Amygdala (tissue), 56 donors: ENCODE measurements at places on chromosomes 3 and 15.

DNA sequence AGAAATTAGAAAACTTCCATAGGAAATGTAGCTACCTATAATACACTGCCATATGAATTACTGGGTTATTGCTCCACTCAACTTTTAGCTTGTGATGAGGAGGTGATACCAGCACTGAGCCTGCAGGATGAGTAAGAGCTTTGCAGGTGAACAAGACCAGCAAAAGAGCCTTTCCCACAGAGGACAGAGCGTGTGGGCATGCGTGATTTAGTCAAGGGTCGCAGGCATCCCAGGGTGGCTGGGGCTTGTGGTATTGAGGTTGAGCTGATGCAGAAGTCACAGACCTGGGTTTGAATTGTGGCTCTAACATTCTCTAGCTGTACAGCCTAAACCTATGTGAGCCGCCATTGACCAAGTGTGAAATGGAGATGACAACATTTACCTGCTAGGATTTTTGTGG is 5.6 kb downstream of the NRROS start:
- DNase-seq, result no peak

DNA sequence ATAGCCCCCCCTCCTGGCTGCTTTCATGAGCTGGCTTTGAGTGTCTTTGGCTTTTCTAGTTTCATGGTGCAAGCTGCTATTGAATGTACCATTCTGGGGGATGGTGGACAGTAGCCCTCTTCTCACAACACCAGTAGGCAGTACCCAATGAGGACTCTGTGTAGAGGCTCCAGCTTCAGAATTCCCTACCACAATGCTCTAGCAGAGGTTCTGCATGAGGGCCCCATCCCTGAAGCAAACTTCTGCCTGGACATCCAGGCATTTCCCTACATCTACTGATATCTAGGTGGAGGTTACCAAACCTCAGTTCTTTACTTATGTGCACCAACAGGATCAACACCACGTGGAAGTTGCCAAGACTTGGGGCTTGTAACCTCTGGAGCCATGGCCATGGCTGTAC is 1742.9 kb downstream of the SI start:
- no peak for DNase-seq

- peak; percentile 9 for DNase-seq
Measured at GRCh38 chr3:129829640-129830039, 63.9 kb downstream of the TMCC1 start.

DNA sequence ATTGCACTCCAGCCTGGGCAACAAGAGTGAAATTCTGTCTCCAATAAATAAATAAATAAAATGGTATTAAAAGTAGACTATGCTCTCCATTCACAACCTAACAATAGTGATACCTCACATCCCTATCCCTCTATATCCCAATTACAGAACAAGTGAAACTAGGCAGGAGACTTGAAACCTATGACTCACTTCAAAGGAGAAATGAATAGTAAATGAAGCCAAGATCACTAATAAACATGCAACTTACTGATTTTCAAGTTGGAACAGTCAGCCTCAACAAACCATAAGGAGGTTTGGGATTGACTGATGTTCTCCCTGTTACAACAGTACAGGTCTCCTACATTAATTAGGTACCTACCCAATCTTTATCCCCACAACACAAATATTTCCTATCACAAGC is 103.4 kb downstream of the GSK3B start:
- no peak for DNase-seq

DNA sequence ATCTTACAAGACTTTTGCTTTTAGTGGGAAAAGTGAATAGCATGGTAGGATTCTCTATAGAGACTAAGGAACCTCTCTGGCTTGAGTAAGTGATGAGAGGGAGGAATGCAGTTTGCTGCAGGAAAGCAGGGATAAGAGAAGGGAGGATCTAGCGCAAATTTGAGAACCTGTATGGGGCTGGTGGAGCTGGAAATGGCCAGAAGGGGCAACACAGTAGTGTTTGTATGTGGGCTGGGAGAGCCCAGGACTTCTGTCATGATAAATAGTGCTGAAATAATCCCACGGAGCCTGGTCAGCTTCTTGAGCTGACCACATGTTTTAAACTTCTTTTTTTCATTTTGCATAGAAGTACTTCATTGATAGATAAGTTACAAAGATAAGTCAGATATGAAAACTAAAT is 11.2 kb upstream of the SHC4 start:
- no peak for DNase-seq

DNA sequence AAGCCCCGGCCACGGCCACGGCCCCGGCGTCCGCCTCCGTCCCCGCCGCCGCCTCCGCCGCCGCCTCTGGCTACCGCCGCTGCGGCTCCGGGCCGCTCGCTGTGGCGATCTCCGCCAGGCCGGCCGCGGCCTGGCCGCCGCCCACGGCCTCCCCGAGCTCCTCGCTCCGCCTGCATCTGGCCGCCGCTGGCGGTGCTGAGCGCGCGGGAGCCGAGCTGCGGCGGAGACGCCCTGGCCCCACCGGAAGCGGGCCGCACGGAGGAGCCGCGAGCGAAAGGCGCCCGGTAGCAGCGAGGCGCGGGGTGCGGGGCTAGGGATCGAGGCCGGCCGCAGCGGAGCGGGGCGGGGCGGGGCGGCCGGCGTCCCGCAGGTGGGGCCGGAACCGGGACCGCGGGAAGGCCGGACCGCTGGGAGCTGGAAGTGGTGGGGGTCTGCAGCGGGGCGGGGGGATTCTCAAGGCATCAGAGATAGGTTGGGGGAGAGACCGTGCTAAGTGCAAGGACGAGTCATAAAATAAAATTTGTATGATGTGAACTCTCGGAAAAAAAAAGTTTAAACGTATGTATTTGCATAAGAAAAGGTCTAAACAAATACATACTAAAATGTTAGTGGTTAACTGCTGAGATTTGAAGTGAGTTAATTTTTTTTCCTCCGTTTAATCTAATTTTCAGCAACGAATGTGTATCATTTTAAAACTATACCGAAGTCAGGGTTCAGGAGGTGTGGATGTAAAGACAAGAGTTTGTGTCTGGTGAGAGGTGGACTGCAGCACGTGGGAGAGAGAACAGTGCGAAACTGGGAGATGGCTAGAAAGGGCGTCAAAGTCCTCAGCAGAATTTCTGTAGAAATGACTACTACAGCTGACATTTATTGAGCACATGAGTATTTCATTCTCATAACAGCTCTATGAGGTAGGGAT is at the start of gene AVEN:
TSS of gene AVEN (minus strand) at position 334 of the 919 bp plus-strand sequence. CDS start at position 176, 158 bp downstream.
- no peak for DNase-seq

DNA sequence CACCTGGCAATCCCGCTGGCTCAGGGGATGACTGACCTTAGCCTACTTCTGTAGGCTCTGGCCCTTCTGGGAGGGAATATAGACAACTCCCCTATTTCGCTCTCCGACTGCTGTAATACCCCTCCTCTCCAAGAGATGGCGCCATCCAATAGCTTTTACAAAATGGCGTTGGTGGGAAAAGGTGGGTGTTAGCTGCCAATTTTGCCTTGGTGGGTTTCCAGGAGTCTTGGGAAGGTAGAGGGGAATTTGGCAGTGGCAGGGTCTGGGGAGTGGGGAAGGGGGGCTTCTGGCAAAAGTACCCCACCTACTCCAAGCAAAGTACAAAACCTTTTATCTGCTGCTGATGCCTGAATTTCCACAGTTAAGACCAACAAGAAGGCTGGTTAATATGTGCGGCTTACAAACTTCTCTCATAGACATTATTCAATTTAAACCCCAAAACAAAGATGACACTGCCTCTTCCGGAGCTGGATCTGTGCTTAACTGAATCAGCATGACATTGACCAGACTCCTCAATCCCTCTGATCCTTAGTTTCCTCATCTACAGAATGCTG is 62.1 kb downstream of the RASGRF1 start:
- peak; percentile 26 for DNase-seq

GRCh38 chr3:86410587-86410986 is 580.4 kb downstream of the VGLL3 start:
- DNase-seq, result no peak

GRCh38 chr3:40120806-40121205 is 188.7 kb upstream of the EIF1B start:
- DNase-seq, result no peak

GRCh38 chr15:81056304-81056703 is 55.6 kb downstream of the TLNRD1 start:
- no peak for DNase-seq

DNA sequence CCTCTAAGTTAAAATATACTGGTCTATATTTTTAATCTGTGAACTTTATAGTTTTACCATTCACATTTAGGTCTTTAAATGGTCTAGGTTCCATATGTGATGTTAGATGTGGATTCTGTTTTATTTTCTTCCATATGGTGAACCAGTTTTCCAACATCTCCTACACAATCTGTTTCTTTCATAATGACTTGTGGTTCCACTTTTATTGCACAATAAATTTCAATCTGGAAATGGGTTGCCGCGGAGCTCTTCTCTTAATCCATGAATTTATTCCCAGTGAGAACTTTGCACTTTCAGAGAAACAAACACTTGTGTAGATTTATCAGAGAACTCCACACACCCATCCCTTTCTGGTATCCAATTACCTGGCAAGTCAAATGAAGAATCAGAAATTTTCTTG is 20.9 kb upstream of the SPPL2A start:
- no peak for DNase-seq

- DNase-seq, result no peak
Measured at GRCh38 chr3:45455040-45455439, 66.7 kb downstream of the LARS2 start.

GRCh38 chr3:186849374-186849975 is 7.0 kb downstream of the ADIPOQ start:
- no peak for DNase-seq

- no peak for DNase-seq
Measured at GRCh38 chr15:63405683-63406390, 24.2 kb upstream of the CA12 start.
